ENCODE measurements at places on chromosomes 7 and 10. TPM values are rescaled to one million over a fixed set of nuclear protein-coding genes. Genes with fewer than 3 reads are reported as not detected.

LRRC61 gene
- total RNA-seq, result 8.6 TPM

- no peak for DNase-seq
These were observed 10.7 kb downstream of the UPP1 start for GRCh38 chr7:48099781-48100180.

DNA sequence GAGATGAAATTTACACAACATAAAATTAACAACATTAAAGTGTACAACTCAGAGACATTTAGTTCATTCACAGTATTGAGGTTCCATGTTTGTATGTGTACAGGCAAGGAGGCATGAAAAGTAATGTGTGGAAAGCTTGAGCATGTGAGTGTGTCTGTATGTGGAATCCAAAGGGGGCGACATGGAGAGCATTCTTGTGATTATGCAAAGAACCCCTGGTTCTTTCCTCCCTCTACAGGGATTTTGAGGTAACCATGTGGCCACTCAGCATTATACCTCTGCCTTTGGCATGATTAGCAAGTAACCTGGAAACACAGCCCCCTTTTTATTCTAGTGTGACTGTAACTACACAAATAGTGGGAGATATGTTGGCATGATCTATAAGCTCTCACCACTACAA lies 21.0 kb downstream of the OR2F1 start:
- no peak for DNase-seq

TMEM26 gene
- not detected for total RNA-seq

DNA sequence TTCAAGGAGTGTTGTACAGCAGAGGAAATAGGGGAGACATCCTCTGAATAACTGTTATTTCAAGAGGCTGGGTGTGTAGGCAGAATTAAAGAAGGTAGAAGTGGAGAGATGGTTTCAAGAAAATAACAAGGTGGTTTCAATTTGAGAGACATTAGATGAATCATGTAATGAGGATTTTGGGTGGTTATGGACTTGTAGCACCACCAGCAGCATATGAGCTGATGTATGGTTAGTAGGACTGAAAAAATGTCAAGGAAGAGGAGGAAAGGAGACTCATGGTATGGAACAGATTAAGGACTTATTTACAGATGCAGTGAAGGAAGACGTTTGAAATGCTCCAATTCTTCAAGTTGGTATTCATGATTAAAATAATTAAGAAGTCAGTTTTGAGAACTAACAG lies 166.2 kb downstream of the EXOC4 start:
- no peak for DNase-seq

SPDYE11 gene
- not detected for total RNA-seq

SUGCT gene
- total RNA-seq, result 143 TPM

DNA sequence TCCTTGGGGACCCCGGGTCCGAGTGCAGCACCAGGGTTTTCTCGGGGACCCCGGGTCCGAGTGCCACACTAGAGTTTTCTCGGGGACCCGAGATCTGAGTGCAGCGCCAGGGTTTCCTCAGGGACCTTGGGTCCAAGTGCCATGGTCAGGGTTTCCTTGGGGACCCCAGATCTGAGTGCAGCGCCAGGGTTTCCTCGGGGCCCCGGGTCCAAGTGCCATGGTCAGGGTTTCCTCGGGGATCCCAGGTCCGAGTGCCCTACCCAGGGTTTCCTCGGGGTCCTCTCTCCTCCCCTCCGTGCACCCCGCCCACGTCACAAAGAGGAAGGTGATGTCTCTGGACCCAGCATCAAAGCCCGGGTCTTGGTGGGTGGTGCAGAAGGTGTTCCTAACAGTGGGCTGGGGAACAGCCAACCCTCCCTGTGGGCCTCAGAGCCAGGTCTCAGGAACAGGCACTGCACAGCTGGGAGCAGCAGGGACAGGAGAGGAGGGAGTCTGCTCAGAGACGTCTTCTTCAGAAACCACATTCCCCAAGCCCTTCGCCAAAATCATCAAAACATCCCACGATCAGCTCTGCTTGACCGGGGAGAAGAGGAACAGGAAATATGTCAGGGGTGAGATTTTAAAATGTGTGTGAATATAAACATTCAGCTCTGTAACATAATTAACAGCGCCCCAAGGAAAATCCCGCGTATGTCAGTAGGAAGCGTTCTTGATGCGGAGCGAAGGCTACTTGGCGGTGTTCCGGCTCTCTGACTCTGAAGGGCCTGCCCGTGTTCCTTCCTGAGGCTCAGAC lies 540.7 kb downstream of the DNAJB6 start:
- DNase-seq, result no peak

GPR37 gene
- total RNA-seq, result 1.4 TPM

ZNF248 gene
- total RNA-seq, result 4.1 TPM

ANKRD22 gene
- 0.35 TPM for total RNA-seq

GRCh38 chr7:124201768-124202349 lies 169.0 kb upstream of the TMEM229A start:
- DNase-seq, result peak; percentile 1

DNA sequence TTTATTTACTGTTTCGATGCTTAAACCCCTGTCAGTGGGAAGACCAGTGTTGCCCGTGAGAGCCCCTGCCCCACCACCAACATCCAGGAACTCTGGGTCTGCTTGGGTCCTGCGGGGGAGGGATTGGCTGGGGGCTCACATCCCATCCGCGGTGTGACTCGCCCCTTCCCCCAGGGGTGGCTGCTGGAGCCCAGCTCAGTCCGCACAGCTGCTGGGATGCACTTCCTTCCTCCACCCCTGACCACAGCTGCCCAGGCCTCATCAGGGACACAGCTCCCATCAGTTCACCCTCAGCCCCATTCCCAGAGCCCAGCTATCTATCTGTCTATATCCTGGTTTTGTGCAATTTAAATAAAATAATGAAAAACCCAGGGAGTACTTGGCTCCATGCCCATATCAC lies 54.5 kb downstream of the JAKMIP3 start:
- DNase-seq, result no peak

- no peak for DNase-seq
These were observed 338.5 kb downstream of the SEMA3D start for GRCh38 chr7:84848219-84848973.

DNA sequence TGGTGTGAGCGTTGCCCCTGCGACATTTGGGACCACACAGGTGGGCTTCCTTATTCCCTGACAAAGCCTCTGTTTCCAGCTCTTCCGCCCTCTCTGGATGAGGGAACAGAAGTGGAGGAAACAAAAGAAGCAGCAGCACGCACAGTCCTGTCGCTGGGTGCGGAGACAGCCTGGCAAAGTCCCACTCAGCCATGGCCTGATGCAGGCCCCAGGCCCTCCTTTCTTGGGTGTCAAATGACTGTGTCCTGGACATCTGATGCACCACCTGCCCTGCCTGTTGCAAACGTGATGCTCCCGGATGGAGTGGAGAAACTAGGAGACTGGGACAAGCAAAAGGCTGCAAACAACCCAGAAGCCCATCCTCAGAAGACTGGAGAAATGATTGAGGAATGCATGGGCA lies 20.7 kb downstream of the ZMIZ2 start:
- no peak for DNase-seq

DNA sequence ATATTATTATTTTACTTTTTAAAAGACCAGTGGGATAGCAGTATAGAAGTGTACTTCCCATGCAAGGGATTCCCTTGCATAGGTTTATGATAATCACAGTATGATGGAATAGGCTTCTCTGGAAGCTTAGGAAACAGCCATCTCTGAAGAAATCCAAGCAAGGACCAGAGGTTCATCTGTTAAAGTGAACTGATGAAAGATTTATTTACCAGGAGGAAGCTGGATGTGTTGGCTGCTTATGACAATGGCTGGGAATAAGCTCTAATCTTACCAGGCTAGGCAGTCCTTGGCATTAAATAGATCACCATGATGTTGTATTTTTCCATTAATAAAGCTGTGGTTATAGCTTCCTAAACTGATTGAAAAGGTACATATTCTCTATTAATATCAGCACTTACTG lies 32.0 kb downstream of the FRA10AC1 start:
- no peak for DNase-seq

DNA sequence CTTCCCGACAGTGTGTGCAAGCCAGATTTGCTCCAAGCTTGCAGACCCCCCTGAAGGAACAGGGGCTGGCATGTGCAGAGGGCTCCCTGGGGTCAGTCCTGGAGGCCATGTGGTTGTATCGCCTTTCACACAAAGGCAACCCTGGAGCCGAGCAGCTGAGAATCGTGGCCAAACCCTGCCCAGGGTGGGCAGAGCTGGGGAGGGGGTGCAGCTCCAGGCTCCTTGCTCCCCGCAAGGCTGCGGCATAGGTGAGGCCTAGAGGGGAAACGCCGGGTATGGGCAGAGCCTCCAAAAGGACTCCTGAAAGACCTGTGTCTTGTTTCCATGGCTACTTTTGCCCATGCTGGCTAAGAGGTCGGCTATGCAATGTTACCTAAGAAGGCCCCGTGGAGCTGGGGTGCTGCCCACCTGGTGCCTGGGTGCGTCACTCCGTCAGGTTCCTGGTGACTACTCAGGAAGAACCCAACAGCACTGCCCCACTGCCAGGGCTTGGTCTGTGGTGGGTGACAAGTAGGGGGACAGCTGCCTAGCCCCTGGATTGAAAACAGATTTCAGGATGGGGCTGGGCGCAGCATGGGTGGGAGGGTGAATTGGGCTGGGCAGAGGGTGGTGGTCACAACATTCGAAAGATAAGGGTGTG lies 171.0 kb upstream of the SHH start:
- DNase-seq, result no peak

DNA sequence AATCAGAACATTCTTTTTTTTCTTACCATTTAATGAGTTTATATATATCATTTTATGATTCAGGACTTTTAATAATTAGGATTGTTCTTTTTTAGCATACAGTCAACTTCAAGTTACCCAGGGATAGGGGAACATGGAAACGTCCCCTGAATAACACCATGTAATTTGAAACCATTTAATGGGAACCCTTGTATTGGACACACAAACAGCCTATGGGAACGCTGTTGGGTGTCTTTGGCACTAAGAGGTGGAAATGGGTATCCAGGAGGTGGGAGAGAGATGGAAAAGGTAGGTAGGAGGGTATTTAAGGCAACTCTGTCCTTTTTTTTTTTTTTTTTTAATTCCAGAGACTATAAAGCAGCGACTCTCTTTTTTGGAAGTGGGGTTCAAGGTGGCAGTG lies 2.6 kb downstream of the LUC7L2 start:
- no peak for DNase-seq

DNA sequence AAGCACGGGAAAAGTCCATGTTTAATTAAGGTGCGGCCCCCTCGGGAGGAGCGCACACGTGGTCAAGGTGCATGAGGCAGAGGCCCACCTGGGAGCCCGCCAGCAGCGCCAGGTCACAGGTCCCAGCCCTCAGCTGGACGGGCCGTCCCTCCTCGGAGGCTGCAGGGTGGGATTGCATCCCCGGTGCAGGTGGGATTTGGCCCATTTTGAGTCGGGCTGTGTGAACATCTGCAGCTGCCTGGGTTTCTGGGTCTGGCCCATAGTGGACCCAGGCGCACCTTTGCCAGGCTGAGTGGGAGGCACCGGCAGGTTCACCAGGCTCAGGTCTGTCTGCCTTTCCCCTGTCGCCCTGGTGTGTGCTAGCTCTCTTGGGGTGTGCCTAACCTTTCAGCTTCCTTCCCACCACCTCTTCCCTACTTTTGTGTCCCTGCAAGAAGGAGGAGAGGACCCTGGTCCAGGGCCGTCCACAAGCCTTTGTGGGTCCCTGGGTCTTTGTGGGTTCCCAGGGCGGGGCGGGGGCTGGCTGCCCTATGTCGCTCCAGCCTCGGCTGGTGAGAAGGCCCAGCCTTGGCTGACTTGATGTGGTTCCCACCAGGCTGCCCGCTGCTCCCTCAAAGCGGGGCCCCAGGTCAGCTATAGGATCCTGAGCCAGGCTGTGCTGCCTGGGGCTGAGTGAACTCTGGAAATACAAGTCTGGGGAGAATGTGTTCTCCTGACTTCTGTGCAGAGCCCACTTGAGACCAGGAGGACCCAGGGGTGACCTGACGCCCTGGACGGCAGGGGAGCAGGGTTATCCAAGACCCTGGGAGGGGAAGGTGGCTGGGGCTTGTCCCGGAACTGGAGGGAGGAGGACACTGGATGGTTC lies 186.7 kb upstream of the SHH start:
- DNase-seq, result no peak

MKI67 gene
- 72.8 TPM for total RNA-seq

HMX3 gene
- total RNA-seq, result not detected

NXPH1 gene
- not detected for total RNA-seq

GRCh38 chr10:87656431-87657072 lies 3.1 kb upstream of the PAPSS2 start:
- DNase-seq, result no peak

- no peak for DNase-seq
These were observed 396.4 kb upstream of the AKR1E2 start for GRCh38 chr10:4429571-4429970.

FAM13C gene
- 0.65 TPM for total RNA-seq

GRCh38 chr10:79243181-79244067 lies 103.8 kb upstream of the PPIF start:
- DNase-seq, result peak; percentile 36

PNLIP gene
- total RNA-seq, result not detected

DNA sequence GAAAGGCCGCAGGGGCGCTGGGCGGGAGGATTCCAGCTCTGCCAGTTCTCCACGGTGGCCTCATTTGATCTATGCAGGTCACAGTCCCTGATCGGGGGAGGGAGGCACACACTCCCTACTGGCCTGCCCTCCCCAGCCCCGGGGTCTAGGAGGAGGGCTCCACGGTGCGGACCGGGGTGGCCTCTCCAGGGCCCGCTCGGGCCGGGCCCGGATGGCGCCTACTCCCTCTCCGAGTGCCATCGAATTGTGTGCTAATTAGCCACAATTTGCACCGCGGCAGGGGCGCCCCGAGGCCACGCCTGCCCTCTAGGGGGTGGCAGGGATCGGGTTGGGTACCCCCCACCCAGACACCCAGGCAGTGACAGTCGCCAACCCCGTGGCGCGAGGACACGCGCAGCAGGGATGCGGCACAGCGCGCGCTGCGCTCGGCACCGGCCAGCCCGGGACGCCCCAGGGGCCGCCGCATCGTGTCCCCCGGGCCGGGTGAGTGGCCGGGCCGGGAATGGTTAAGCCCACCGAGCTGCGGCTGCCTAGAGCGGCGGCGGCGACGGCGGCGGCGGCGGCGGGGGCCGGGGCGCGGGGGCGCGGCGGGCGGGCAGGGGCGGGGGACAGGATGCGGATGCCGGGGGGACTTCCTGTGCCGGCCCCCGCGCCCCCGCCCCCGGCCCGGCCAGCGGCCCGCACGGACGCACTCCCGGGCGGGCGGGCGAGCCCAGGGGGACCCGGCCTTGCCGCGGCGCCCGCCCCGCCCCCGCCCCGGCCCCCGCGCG lies at the start of gene ZNF853:
TSS of gene ZNF853 (plus strand) at position 658 of the 770 bp plus-strand sequence. CDS start 565 bp downstream, outside the sequence.
- DNase-seq, result no peak

GRCh38 chr10:12681252-12681651 lies 320.3 kb downstream of the CCDC3 start:
- no peak for DNase-seq

ANKRD61 gene
- 0.28 TPM for total RNA-seq

Measured in foreskin keratinocyte (primary cell).